HT1080 (cell line): ENCODE measurements at places on chromosomes 16 and 17. TPM values are rescaled to one million over a fixed set of nuclear protein-coding genes. Genes with fewer than 3 reads are reported as not detected.

DNA sequence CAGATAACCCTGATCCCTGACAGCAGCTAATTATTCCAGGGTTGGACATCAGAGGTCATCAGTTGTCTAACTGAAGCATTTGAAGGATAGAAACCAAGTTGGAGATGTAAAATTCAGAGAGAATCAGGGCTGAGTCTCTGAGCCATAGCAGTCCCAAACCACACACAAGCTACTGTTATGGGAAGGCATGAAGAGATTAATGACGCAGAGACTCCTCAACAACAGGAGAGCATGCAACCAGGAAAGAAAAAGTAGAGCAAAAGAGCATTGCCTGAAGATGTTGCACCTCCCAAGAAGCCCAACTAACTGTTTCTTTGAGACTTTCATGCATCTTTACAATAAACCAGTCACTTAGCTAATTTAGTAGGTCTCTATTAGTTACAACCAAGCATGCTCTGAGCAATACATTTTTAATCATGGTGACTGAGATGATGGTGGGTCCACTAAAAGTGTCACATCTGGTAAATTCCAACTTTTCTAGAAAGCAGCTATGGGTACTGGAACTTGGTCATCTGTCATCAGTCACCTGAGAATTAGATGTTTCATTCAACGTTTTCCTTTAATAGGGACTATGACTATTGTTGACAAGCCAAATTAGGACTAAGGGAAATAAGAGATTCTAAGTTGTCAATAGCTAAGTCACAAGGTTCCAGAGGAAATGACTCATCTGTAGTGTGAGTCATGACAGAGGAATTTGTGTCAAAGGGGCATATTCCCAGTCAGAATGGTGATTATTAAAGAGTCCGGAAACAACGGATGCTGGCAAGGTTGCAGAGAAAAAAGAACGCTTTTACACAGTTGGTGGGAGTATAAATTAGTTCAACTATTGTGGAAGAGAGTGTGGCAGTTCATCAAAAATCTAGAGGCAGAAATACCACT is 239.8 kb downstream of the CHD9NB start:
- peak; percentile 95 for DNase-seq

GRCh38 chr16:64217789-64218535 is 903.9 kb downstream of the CDH11 start:
- DNase-seq = no peak

DNA sequence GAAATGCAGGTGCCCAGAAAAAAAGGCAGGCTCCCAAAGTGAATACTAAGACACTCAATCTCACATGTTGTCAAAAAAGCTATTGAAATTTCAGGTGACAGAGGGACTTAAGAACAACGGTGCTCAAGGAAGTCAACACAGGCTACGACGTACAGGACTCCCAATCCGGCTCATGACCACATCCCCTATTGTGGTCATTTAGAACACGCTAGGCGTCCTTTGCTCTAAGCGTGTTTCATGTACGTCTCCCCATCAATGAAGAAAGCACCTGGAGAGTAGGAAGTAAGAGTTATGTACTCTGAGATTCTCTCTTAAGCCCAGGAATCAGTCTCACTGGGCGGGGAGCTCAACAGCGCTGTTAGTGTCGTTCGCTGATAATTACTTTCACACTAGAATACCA is 94.1 kb downstream of the MRM3 start:
- DNase-seq = no peak

- peak; percentile 14 for DNase-seq
Observed at GRCh38 chr17:82396601-82397435, 21.3 kb upstream of the HEXD start.

DNA sequence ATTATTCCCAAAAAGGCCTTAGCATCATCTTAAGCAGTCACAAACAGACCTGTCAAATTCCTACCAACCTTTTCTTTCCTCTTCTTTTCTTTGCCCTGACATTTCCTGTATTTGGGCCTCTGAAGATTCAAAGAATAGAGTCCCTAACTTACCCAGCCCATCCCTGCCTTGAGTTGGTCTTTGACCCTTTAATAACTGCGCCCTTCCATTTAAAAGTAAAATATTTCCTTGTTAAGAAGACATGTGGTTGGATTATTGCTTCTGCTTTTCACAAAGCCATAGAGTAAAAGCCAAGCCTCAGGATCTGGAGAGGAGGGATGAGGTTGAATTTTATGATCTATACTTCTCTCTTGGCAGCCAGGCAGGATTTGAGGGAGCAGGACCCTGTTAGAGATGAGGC is 13.2 kb upstream of the CCL23 start:
- DNase-seq = no peak

The PLLP gene
- total RNA-seq = 0.20 and 1.3 TPM in 2 replicates

The KRT25 gene
- not detected in 2 replicates for total RNA-seq

The SULT1A4 gene
- total RNA-seq = 2.0 and 5.5 TPM in 2 replicates
